ENCODE measurements at places on chromosomes 6 and 20.

GRCh38 chr20:43022081-43022480, 167.6 kb downstream of the PTPRT start:
- DNase-seq: no peak

DNA sequence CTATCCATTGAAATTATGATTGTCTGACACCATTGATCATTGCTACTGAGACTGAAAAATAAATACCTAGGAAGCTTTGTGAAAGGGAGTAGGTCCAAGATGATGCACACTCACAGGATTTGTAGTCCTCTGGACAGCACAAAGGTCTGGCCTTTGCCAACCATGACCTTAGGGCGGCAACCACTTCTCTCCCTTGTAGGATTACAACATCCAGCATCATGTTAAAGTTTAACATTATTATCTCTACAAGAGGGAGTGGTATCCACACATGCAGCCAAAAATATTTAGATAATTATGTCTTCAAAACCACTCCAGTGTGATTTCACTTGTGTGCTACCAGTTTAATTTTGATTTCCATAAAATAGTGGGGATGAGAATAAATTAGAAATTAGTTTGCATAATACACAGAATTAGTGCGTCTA, 51.1 kb upstream of the NHSL1 start:
- DNase-seq: no peak

- DNase-seq: no peak
Observed at GRCh38 chr6:122878796-122879195, 89.7 kb downstream of the SMPDL3A start.

- no peak for DNase-seq
Observed at GRCh38 chr6:1554476-1555310, 55.0 kb upstream of the FOXC1 start.

GRCh38 chr20:59837623-59838394, 95.6 kb downstream of the SYCP2 start:
- DNase-seq: peak; percentile 28

DNA sequence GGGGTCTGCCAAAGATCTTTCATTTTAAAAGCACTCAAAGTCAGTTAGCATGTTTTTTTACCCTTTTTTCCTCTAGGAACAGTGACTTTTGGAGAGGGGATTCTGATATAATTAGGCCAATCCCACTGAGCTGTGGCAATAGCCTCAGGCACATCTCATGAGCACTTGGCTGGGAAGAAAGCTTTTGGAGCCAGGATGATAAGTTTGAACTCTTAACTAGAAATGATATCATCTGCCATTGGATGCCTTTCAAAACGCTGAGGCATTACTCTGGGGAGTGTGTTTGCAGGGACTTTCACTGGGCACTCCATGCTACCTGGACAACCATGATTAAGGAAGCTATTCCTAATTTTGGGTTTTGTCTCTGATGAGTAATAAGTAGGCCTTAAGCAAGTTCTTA, 3.7 kb downstream of the SCGN start:
- no peak for DNase-seq

DNA sequence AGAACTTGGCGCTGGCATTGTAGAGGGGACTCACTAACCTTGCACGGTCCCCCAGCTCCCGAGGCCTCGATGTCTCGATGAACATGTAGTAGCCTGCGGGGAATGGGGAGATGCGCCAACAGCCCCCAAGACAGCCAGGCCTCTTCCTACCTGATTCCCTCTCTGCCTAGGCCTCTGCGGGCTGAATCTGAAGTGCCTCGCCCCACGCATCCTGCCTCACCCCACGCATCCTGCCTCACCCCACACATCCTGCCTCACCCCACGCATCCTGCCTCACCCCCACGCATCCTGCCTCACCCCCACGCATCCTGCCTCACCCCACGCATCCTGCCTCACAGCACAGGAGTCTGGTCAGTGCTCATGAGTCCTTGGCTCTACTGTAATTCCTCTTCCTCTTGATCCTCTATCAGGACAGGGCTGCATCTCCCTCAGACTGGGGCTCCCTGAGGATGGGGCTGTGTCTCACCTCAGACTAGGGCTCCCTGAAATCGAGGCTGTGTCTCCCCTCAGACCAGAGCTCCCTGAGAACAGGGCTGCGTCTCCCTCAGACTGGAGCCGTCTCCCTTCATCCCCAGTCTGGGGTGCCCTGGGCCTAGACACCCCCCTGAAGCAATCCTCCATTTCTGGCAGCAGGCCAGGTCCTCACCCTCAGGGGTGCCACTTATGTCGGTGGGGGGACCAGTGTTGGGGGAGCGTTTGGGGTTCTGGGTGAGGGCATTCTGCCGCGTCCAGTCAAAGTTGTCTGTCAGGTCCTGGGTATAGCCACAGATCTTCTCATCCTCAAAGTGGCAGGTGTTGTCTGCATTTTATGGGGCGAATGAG, 53.6 kb downstream of the MDGA1 start:
- no peak for DNase-seq

GRCh38 chr6:1739220-1739619, 129.5 kb downstream of the FOXC1 start:
- no peak for DNase-seq

DNA sequence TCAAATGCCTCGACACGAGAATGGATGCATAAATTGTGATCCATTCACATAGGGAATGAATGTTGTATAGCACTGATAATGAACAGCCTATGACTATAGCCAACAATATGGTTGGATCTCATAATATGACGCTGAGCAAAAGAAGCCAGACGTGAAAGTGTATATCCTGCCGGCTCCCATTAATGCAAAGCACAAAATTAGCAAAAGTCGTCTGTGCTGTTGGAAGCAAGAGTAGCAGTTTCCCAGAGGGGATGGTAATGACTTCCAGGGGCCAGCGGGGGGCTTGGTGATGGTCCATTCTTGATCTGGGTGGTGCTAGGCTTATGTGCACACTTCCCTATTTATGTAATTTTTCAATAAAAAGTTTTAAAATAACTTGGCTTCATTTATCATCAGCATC, 1.0 kb upstream of the TAGAP start:
- no peak for DNase-seq

DNA sequence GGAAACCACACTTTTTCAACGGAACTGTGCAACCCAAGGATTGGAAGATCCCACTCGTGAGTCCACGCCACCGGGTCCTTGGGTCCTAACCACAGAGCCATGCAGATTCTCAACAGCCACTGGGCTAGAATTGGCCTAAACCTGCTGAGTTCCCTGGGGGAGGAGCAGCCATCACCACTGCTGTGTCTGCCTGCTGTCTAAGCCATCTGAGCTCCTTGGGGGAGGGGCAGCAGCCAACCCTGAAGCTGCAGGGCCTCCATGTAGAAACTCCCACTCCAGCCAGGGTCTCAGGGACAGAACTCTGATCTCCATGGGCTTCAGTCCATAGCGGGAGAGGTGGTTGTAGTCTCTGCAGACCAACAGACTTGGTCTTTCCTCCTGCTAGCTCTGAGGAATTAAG, 154.6 kb upstream of the VGLL2 start:
- DNase-seq: no peak

- no peak for DNase-seq
Observed at GRCh38 chr6:93858213-93858612, 438.9 kb upstream of the EPHA7 start.

GRCh38 chr6:163983679-163984078, 569.2 kb downstream of the QKI start:
- DNase-seq: no peak

GRCh38 chr20:47230811-47231256, 125.7 kb downstream of the ZMYND8 start:
- no peak for DNase-seq

DNA sequence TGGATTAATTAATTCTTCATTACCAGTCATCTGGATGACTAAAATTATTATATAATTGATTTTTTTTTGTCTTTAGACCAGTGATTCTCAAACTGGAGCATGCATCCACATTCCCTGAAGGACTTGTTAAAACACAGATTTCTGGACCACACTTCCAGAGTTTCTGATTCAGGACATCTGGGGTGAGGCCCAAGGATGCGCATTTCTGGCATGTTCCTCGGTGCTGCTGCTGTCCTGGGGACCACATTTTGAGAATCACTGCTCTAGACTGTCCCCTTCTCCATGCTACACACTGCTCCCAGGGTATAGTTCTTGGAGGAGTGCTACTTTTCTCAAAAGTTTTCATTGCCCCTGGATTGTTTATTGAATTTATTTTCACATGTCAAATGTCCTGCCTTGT, 145.0 kb downstream of the RNF144B start:
- DNase-seq: no peak

DNA sequence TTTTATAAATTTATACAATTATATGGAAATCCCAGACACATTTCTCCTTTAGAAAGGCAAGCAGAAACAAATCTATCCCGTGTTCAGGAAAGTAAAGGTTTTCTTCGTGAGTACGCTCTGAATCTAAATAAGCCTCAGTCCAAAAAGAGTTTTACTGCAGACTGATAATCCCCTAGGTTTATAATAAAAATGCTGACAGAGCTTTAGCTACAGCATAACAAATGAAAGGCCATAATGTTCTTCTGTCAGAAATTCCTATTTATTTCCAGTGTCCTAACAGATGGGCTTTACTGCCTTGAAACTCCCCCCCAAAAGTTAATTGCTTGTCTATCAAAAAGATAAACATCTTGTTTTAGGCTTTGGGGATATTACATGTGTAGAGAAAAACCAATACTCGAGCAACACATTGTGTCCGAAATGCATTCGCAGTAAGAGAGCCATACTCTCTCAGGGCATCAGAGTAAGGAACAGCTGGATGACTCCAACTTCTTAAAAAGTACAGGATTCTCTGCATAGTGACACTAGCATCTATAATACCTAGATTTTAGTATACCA, 109.0 kb downstream of the PRKN start:
- DNase-seq: no peak

DNA sequence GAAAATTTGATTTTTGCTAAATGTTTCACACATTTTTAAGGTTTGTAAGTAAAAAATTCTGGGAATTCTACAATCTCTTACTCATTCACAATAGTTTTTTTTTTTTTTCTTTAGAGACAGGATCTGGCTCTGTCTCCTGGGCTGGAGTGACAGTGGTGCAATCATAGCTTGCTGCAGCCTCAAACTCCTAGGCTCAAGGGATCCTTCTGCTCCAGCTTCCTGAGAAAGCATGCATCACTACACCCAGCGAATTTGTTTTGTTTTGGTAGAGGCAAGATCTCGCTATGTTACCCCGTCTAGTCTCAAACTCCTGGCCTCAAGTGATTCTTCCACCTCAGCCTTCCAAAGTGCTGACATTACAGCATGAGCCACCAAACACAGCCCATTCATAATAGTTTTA, 232.8 kb downstream of the GJA1 start:
- DNase-seq: no peak

- no peak for DNase-seq
Observed at GRCh38 chr6:7258231-7258763, 54.7 kb downstream of the SSR1 start.

GRCh38 chr6:151784441-151785214, 22.9 kb upstream of the ESR1 start:
- DNase-seq: no peak

DNA sequence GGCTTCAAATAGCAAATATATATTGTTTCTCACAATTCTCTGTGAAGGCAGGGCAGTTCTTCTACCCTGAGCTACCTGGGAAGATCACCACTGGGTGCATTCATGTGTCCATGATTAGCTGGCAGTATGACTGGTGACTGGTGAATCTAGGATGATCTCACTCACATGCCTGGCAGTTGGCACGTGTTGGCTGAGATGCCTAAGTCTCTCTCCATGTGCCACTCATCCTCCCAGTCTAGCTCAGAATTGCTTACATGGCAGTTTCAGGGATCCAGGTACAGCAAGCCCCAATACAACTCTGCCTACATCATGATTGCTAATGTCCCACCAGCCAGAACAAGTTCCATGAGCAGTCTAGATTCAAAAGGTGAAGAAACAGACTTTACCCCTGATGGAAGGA, 346.8 kb upstream of the CNR1 start:
- no peak for DNase-seq

GRCh38 chr6:19465256-19465655, 371.9 kb upstream of the ID4 start:
- DNase-seq: no peak

DNA sequence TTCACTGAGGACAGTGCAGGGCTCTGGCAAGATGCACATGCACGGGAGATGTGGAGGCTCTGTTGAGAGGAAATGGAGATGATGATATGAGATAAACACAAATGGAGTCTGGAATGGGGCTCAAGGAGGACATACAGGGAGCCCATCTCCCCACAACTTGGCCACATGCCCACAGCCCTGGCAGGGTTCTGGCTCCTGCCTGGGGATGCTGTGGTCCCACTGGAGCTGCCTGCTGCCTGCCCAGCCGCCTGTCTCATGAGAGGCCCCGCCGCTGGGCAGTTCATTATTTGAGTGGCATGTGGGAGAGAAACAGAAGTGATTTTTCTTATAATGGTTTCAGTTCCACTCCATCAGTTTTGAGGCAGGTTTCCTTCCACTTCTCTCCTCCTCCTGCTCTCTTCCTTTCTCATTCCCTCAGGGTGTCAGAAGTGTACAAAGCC, 133.6 kb upstream of the TRAF3IP2 start:
- no peak for DNase-seq

DNA sequence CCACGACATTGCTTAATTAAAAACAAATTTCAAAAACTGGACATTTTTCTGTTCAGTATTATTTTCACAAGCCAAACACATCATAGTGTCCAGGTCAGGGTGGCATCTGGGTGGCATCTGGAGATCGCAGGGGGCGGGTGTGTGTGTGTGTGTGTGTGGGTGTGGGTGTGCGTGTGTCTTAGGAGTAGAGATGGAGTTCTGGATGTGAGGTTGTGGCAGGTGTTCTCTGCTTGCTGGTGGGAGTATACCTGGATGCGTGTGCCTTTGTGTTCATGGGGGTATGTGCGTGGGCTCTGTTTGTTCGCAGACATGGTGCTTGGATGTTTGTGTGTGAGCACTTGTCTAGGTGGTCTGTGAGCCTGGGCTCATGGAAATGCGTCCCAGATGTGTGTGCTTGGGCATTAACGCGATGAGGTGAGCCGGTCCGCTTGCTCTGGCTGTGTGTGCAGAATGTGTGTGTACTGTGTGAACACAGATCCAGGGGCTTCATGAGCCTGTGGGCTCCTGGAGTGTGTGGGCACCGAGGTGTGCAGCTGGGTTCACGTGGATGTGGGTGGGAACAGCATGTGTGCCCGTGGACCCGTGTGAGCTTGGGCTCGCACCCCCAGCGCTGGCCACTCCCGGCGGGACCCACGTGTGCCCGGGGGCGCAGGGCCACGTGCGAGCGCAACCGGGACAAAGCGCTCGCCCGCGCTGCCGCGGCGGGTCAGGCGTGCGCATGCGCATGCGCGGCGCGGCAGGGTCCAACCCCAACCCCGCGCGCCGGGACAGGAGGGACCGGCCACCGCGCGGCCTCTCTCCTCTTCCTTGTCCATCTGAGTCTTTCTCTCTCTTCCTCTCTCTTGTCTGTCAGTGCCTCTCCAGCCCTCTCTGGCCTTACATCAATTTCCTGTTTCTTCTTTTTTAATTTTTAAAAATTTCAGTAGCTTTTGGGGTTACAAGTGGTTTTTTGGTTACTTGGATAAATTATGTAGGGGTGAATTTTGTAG, 60.4 kb downstream of the SRC start:
- peak; percentile 71 for DNase-seq

All from RPMI8226 (cell line).